ENCODE measurements at places on chromosomes 13 and 19. TPM values are rescaled to one million over a fixed set of nuclear protein-coding genes. Genes with fewer than 3 reads are reported as not detected.

The TEKTIP1 gene
- not detected for total RNA-seq

The ZNF468 gene
- total RNA-seq: 17.4 TPM

The HRC gene
- not detected for total RNA-seq

The REEP6 gene
- total RNA-seq: 0.51 TPM

The DNAAF3 gene
- total RNA-seq: 0.26 TPM

The TMEM238 gene
- total RNA-seq: 0.26 TPM

The SPRED3 gene
- total RNA-seq: 0.39 TPM

The SULT2B1 gene
- total RNA-seq: 0.13 TPM

The TMEM150B gene
- total RNA-seq: not detected

The ECSIT gene
- total RNA-seq: 22.6 TPM

The CEACAM4 gene
- not detected for total RNA-seq

The ZNF878 gene
- total RNA-seq: 0.26 TPM

The MYCBP2 gene
- 124 TPM for total RNA-seq

The EPSTI1 gene
- total RNA-seq: 2.3 TPM

The NCR1 gene
- total RNA-seq: not detected

The PPP1R37 gene
- 26.4 TPM for total RNA-seq

The TUBA3C gene
- not detected for total RNA-seq

The PRR36 gene
- not detected for total RNA-seq

The ZNF816 gene
- total RNA-seq: 6.9 TPM

The CEACAM20 gene
- total RNA-seq: not detected

The ERICH4 gene
- not detected for total RNA-seq

The CPAMD8 gene
- 2.4 TPM for total RNA-seq

The LRRC8E gene
- total RNA-seq: 1.1 TPM

The LILRA5 gene
- not detected for total RNA-seq

The ZNF723 gene
- total RNA-seq: not detected

The NALCN gene
- 21.6 TPM for total RNA-seq

The NCAN gene
- under 0.01 TPM for total RNA-seq

The OR7C1 gene
- not detected for total RNA-seq

The TEX26 gene
- not detected for total RNA-seq

The ZNF835 gene
- 0.51 TPM for total RNA-seq

The MEDAG gene
- 110 TPM for total RNA-seq

The CHAMP1 gene
- total RNA-seq: 6.4 TPM

The ZNF490 gene
- total RNA-seq: 6.5 TPM

The RNF225 gene
- not detected for total RNA-seq

The SIGLEC10 gene
- total RNA-seq: not detected

The SIGLEC5 gene
- not detected for total RNA-seq

The FCAR gene
- total RNA-seq: not detected

The WDR87 gene
- not detected for total RNA-seq

The FUT6 gene
- total RNA-seq: not detected

The APOC1 gene
- total RNA-seq: 1.8 TPM

The LSM14A gene
- 136 TPM for total RNA-seq

The IL11 gene
- total RNA-seq: 0.13 TPM

The IGFL3 gene
- not detected for total RNA-seq

The IRS2 gene
- 1.5 TPM for total RNA-seq

The AZU1 gene
- not detected for total RNA-seq

The FFAR3 gene
- not detected for total RNA-seq

The CYP4F12 gene
- not detected for total RNA-seq

The TNNI3 gene
- not detected for total RNA-seq

The TMEM255B gene
- 51.7 TPM for total RNA-seq

The ZNF793 gene
- 0.39 TPM for total RNA-seq

The KANK2 gene
- 127 TPM for total RNA-seq

The ONECUT3 gene
- not detected for total RNA-seq

The KLK15 gene
- not detected for total RNA-seq

The SYCN gene
- not detected for total RNA-seq
